ENCODE measurements at places on chromosomes 12 and 14.

GRCh38 chr14:28673056-28673455 is 93.5 kb upstream of the FOXG1 start:
- DNase-seq, result no peak

- DNase-seq, result no peak
Observed at GRCh38 chr12:96194576-96194889, 358 bp downstream of the ELK3 start.

DNA sequence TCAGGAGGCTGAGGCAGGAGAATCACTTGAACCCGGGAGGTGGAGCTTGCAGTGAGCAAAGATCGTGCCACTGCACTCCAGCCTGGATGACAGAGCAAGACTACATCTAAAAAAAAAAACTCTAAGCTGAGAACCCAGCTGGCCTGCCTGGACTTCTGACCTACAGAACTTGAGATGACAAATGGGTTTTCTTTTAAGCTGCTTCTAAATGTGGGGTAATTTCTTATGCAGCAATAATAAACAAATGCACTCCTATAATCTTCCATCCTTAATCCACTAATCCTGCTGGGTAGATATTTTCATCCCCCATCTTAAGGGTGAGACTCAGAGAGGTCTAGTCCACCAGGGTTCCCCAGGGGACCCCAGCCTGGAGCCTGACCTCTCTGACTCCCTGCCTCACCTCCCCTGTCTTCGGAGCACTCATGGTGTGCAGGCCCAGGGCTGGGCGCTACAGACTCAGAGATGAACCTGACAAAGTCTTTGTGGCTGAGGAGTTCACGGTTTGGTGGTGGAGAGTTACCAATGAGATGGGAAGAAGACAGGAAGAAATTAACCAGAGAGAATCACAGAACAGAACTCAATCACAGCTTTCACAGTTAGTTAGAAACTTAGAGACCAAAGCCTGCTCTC is 39.7 kb upstream of the BDKRB2 start:
- no peak for DNase-seq

- no peak for DNase-seq
Observed at GRCh38 chr14:36653962-36654793, 7.5 kb upstream of the PAX9 start.

DNA sequence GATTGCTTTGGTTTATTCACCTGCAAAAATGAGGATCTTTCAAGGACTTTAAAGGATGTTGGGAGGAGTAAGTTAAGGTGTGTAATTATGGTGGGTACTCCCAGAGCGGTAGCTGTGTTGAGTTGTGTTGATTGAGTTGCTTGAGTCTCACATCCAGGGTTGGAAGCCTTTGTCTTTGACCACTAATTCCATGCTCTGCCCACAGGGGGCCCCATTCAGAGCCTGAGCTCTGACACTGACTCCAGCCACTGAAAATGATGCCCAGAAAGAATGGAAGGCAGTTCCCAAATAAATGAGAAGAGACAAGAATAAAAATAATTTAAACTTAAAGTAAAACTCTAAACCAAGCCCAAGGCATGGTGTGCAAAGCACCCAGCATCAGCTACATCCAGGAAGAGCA is 237.4 kb upstream of the PWP1 start:
- DNase-seq, result no peak

- no peak for DNase-seq
Observed at GRCh38 chr14:99213527-99213971, 58.4 kb downstream of the BCL11B start.

GRCh38 chr12:96108321-96108720 is 72.9 kb upstream of the LTA4H start:
- no peak for DNase-seq

DNA sequence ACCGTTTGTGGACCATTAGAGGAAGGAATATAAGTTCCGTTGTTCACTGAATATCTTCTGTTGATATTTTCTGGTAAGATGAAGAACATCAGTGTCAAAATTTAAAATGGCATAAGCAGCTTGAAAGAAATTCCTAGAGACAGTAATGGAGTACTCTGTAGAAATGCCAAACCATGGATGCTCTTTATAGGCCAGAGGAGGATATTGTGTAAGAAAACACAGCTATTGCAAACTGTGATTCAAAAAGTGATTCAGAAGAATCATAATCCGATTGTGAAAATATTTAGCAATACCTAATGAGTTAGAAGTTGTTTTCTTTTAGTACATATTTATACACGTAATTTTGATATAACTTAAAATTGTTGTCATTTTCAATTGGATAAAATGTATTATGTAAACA is 102.8 kb downstream of the SLC16A7 start:
- no peak for DNase-seq

- DNase-seq, result no peak
Observed at GRCh38 chr12:27604431-27604830, 80.4 kb downstream of the PPFIBP1 start.

- DNase-seq, result no peak
Observed at GRCh38 chr14:50403419-50403818, 6.7 kb upstream of the CDKL1 start.

GRCh38 chr12:116187151-116187511 is 90.4 kb downstream of the MED13L start:
- DNase-seq, result no peak

- DNase-seq, result no peak
Observed at GRCh38 chr14:47390831-47391504, 284.4 kb downstream of the MDGA2 start.

GRCh38 chr12:30599608-30600007 is 96.1 kb downstream of the IPO8 start:
- no peak for DNase-seq

- no peak for DNase-seq
Observed at GRCh38 chr12:80314741-80315140, 129.3 kb upstream of the PTPRQ start.

GRCh38 chr12:79452906-79453305 is 237.9 kb downstream of the PAWR start:
- no peak for DNase-seq

- peak; percentile 34 for DNase-seq
Observed at GRCh38 chr12:53287741-53288216, 7.6 kb upstream of the PFDN5 start.

Data from stimulated activated CD4-positive, alpha-beta T cell treated with anti-CD3 and anti-CD28 coated beads, Interleukin-1b, Interleukin-23, amount 100 ng/mL, for 1 hour (primary cell).